ENCODE measurements at places on chromosomes 1 and 21. TPM values are rescaled to one million over a fixed set of nuclear protein-coding genes. Genes with fewer than 3 reads are reported as not detected.

Gene LINGO4
- not detected for polyA plus RNA-seq

Gene HAO2
- polyA plus RNA-seq, result 103 TPM

Gene CSF3R
- 2.5 TPM for polyA plus RNA-seq

Gene KRTAP19-1
- not detected for polyA plus RNA-seq

Data from left renal cortex interstitium (tissue), 4 donors.